ENCODE measurements at places on chromosomes 7 and 10.

DNA sequence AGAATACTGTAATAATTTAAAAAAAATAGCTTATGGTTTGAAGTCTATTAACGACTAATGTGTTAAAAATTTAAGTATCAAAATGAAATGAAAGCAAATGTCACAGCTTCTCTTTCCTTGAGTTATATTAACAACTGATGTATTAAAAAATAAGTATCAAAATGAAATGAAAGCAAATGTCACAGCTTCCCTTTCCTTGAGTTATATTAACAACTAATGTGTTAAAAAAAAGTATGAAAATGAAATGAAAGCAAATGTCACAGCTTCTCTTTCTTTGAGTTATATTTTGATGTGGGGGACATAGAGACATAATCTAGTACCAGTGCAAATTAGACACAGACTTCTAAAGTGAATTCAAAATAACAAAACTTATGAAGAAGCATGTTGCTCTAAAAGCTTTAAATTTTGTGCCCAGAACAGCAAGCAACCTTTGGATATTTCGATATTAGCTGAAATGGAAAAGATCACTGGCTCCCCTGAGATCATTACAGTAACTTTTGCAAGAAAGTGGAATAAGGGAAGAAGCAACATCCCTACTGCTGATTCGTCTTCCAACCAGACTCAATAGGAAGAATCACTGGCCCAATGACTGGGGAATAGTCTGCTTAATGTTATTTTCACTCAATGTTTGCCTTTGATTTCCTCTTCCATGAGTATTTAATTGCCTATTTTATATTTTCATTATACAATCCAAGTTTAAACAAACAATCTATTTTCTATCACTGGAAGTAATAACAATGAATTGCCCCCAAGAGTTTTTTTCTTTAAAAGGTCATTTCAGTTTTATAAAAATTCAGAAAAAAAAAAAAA lies 8.0 kb downstream of the SKAP2 start:
- DNase-seq = no peak

GRCh38 chr7:8325067-8325466 lies 63.1 kb upstream of the ICA1 start:
- no peak for DNase-seq

DNA sequence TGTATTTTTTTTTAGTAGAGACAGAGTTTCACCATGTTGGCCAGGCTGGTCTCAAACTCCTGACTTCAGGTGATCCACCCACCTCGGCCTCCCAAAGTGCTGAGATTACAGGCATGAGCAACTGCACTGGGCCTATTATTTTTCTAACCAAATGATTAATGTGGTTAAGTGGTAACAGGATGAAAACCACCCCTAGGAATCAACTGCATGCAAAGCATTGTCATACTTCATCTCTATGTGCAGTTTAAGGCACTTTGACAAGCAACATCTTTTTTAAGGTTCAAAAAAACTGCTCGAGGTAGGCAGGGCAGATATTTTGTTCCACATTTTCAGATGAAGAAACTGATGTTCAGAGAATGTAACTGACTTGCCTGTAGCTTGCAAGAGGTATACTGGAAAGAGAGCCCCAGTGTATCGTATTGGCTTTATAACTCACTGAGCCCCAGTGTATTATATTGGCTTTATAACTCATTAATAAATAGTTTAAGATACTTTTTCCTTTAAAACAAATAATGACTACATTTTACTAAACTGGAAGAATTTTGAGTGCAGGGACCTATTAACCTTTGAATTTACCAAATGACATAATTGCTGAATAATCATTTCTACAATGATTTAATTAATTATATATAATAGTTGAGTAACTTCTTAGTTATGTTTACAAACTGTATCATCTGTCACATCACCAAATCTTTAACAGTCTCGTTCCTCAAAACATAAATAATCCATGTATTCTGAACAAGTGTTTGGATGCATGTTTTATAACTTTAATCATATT lies 38.1 kb downstream of the RTKN2 start:
- DNase-seq = no peak

DNA sequence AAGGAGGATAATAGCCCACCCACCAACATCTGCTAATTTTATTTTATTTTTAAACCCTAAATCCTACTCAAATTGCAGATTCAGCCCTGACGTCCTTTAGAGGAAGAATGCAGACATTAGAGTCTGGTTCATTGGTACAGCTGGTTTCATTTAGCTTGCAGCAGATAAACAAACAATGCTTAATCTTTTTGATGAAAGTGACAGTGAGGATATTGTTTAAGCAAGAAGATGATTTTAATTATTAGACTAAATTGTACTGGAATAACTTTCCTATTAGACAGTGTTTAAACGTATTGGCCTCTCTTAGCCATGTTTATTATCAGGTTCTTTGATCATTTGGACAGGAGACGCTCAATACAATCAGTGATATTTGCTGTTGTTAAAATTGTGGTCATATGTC lies 164.8 kb downstream of the CDK14 start:
- DNase-seq = no peak

- no peak for DNase-seq
Measured at GRCh38 chr10:59181668-59182067, 5.2 kb downstream of the PHYHIPL start.

- DNase-seq = no peak
Measured at GRCh38 chr10:131872011-131872826, 28.6 kb upstream of the PPP2R2D start.

DNA sequence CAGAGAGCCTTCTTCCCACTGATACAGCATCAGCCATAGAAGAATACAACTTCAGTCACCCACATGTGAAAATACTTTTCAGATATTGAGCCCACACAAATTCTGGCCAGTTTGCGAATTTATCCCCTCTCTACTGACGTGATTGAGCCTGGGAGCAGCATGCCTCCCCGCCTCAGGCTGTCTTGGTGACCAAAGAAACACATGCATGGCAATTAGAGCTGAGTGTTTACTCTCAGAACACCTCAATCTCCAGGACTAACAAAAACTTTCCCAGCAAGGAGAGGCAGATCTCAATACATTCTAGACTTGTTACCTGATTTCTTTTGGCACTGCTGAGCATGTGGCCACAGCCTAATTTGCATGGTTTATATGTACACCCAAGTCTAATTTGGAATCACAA lies 122.5 kb downstream of the TMEM26 start:
- DNase-seq = no peak

DNA sequence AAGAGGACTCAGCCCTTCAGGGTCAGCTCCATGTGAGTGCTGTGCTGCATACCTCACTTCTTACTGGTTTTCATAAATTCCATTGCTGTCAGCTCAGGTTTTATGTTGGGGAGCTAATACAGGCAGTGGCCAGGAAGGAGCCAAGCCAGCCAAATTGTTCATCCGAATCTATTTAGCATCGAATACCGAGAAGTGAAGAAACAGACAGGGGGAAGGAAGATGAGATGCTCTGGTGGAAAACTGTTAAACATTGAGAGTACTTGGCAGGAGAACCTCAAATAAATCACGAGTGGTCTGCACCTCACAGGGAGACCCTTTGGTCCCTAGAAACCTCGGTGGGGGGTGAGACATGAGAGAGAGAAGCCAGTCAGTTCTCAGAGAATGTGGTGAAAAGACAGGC lies 196.0 kb upstream of the TMEM72 start:
- no peak for DNase-seq

DNA sequence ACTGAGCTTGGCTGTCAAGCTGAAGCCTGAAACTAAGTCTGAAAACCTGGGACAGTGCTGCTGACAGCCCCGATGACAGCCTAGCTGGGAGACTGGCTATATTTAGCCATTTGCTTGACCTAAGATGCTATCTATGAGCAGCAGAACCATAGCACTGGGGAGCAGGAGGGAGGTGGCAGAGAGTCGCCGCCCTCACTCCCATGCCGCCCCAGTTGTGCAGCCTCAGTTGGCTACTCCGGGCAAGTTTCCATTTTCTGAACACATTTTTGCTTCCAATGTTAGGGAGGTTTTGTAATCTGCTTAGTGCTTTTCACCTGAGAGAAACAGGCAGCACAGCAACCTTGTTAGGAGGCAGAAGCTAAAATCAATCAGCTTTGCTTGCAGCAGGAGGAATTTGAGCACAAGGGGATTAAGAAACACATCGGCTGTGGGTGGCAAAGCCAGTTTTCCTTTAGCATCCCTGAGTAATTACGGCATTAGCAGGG lies 20.4 kb upstream of the C10orf71 start:
- no peak for DNase-seq

GRCh38 chr7:80215734-80216133 lies 81.1 kb downstream of the GNAI1 start:
- no peak for DNase-seq

DNA sequence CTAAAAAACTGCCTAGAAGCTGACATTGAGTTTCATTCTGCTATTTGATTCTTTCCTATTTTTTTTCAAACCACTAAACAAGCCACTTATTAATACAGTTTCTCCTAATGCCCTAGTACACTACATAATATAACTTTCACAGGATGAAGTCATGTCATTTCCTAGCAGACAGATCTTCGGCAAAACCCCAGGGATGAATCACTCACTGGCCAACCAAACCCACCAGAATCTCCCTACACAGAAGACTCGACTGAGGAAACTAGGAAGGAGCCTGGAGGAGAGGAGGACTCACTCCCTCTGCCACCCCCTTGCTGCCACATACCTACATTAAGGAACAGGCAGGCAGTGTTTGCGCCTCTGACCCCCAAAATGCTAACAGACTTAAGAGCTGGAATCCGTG lies 33.4 kb downstream of the XPNPEP1 start:
- no peak for DNase-seq

DNA sequence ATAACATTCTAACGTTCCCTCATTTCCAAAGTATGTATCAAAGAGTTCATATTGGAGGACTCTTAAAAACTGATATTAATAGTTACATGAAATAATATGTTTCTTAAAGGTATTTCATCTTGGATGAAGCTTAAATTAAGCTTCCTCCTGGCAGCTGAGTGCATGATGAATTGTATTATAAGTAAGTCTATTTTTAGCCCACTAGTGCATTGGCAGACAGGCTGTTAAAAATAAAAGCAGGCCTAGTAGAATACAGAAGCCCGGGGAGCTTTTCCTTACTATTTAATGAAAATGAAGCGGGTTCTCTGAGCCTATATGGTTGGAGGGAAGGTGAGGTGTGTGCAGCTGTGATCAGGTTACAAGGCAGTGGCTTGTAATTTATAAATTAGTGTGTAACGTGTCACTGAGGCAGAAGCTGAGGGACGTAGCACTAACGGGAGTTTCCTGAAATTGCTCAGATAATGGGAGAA lies 130.7 kb upstream of the KMT2E start:
- no peak for DNase-seq

DNA sequence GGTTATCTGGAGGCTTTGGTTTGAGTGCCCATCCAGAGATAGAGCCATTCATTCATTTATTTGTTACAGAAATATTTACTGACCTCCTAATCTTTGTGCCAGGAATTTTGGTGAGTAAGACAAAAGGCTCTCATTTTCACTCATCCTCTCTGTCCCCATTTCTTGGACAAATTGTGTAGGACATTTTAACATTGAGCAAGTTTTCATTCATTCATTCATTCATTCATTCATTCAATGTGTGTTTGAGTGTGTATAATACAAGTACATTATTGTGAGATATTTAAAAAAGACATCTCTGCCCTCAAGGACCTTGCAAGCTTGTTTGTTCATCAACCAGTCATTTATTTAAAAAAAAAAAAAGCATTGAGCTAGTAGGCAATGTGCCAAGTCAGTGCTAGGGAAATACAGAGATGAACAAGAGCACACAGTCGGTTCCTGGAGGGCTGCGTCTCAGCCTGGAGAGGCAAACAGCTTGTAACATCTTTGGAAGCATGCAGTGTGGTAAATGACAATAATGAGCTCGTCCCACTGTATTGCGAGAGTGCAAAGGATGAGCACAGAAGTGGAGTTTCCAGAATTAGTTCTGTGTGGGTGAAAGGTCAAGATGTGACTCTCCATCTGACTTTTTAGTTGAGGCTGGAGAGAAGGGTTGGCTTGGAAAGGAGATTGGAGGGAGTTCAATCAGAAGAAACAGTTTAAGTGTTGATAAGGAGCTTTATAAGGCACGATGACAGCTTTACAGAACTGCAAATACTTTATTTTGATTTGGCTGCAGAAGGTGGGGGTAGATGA lies 50.5 kb upstream of the HBP1 start:
- no peak for DNase-seq

- DNase-seq = no peak
Measured at GRCh38 chr7:16661924-16662323, 15.9 kb downstream of the BZW2 start.

DNA sequence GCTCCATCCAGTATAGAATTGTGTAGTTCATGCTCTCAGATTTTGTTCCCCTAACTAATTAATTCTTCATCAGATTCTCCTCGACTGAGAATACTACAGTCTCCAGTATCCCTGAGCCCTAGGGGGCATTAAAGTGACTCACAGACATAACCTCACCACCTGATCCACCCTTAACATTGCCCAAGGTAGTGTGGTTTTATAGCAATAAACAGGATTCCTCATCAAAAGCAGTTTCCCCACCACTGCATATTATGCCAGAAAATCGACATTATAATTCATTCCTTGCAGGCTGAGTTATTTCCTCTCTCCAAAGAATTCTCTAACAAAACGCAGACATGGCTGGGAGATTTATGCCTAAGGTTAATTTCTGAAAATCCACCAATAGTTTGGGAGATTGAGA lies 1402.5 kb upstream of the CELF2 start:
- no peak for DNase-seq

- DNase-seq = no peak
Measured at GRCh38 chr7:35365523-35365922, 111.6 kb upstream of the TBX20 start.

- DNase-seq = no peak
Measured at GRCh38 chr10:3476640-3477448, 304.3 kb upstream of the PITRM1 start.

DNA sequence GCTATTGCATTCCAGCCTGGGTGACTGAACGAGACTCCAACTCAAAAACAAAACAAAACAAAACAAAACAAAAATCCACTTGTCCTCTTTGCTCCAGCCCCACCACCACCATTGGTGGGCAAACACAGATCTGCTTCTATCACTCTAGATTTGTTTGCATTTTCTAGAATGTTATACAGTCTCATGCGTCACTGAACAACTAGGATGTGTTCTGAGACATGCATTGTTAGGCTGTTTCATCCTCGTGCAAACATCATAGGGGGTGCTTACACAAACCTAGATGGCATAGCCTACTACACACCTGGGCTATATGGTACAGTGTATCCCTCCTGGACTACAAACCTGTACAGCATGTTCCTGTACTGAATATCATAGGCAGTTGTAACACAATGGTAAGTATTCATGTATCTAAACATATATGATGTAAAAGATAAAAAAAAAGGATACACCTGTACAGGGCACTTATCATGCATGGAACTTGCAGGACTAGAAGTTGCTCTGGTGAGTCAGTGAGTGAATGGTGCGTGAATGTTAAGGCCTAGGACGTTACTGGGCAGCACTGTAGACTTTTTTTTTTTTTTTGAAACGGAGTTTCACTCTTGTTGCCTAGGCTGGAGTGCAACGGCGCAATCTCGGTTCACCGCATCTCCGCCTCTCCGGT lies 45.3 kb downstream of the BTBD16 start:
- DNase-seq = no peak

- DNase-seq = no peak
Measured at GRCh38 chr10:15476337-15476736, 105.2 kb upstream of the FAM171A1 start.
